ENCODE measurements at places on chromosomes 13 and 19. TPM values are rescaled to one million over a fixed set of nuclear protein-coding genes. Genes with fewer than 3 reads are reported as not detected.

DNA sequence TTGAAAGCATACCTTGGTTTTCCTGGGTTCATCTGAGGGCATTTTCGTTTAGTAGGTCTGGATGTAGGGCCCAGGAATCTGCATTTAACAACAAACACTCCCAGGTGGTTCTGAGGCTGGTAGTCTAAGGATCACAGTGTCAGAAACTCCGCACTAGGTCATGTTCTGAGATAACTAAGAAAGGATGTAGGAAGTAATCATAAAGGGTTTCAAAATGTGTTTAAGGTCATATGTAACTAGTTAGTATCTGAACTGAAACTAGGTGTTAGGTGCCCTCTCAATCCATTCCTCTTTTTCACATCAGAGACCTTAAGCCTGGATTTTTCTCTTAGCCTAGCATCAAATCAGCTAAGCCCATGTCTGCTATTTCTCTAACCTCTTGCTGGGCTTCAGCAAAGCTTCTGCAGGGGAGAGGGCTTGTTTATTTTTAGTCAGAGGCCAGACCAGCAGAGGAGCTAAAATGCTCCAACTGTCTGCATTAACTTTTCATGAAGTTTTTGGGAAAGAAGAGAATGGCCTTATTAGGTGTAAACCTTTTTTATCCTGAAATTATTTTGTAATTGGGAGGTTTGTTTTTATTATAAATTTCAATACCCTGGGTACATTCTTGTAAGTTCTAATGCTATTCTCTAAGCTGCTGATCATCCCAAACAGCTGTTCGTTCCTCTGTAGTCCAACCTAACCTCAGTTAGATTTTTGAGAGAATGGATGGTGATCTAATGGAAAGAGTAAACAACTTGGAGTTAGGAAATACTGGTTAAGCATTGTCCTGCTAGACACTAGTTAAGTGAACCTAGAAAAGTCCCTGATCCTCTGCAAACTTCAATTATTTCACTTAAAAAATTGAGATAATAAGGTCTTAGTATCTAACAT is 262.8 kb upstream of the RFC3 start:
- ATAC-seq, result peak; percentile 88

DNA sequence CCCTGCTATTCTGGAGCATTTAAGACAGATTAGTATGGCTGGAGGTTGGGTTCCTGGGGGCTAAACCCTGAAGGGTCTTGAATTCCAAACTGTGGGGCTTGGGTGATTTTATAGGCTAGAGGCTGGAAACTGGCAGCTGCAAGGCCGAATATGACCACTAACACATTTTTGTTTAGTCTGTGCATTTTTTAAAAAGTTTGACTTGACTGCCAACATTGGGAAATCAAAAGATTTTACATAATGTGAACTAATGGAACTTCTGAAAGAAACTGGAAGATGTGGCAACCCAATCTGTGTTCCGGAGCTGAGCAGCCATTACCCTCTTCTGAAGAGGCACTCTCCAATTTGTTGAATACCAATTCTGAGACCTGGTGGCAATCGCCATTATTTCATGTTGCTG is 5.1 kb downstream of the ZNF784 start:
- no peak for ATAC-seq

DNA sequence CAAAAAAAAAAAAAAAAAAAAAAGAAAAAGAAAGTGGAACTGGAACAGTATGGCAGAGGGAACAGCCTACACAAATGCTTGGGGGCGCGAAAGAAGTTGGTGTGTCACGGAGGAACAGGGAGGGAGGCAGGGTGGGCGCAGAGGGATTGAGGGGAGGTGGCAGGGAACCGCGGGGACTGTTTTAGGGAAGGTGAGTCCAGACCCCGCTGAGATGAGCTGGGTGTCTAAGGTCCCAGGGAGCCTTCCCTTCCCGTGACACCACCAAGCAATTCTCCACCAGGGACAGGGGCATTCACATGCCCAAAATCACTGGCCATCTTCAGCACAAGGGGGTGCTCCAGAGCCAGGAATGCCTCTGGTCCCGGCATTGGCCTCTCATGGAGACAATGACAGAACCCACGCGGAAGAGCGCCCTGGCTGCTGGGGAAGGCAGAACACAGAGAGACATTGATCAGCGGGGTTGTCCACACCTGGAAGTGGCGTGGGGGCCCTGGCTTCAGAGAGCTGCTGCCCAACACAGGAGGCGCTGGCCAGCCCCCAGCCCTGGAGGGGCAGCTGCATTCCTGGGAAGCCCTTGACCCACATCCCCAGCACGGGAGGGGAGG is 6.9 kb downstream of the PEAK3 start:
- ATAC-seq, result no peak

DNA sequence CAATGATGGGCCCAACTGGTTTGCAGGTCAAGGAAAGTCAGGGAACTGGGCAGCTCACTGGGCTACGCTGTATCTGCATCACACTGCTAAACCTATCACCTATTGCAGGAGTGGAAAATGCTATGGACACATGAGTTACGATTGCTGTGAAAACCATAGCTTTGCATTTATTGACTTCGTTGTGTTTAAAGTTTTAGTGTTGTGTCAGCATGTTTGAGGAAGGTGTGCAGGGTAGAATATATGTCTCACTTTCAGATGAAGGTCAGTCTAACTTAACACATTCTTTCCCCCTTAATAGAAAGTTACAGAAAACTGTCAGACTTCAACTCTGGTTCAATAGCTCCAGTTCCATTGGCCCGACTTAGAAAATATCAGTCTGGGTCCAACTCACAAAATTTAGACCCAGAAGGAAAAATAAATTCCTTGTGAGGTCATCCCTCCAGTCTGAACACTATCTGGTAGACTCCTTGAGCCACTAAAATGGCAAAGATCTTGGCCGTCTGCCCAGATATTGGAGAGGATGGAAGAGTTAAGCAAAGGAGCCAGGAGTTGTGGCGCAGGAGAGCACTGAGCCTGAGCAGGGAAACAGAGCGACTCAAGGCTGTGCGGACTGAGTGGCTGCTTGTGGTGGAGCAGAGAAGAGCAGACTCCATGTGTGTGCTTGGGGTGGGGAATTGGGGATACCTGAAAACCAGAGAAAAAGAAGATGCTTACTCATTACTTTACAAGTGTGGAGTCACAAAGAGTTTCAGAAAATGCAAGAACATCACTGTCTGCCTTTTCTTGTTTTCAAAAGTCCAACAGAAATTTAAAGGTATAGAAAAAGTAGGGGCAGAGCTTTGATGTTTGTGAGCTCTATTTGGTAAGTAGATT is 518.5 kb downstream of the FGF9 start:
- no peak for ATAC-seq

- ATAC-seq, result no peak
These were observed 31.2 kb upstream of the KLF2 start for GRCh38 chr19:16293118-16294091.

DNA sequence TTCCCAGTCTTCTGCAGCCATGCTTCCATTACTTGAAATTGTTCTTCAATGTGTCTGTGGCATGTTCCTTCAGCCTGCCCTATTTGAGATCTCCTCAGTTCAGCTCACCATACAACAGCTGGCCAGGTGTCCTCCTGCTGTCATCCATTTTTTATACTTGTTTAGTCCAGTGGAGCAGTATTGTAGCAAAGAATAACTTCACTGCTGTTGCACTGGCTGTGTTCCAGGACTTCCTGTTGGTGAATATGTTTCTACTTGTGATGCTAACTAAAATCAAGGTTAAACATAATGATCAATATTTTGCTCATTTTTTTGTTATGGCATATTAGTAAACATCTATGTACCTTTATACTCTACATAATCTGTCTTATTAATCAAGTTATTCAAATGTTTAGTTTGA is 1394.1 kb downstream of the PCDH9 start:
- no peak for ATAC-seq

GRCh38 chr19:7874076-7874896 is at the start of gene PRR36:
Gene PRR36 (minus strand): TSS chr19:7874390. CDS start chr19:7873689, 701 bp downstream.
- ATAC-seq, result no peak

DNA sequence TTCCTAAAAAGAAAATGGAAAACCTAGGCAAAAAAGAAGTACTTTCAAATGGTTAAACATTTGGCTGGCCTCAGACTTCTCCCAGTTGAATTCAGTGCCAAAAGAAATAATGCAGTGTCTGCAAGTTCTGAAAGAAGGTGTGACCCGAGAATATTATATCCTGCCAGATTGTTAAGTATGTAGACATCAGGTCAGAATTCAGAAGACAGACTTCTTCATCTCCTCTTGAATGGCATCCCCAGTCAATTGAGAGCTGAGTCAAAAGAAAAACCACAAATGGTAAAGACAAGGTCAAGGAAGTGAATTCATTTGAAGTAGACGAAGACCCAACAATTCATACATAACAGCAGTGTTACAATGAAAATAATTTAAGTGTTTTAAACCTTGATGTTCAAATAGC is 194.5 kb downstream of the NBEA start:
- no peak for ATAC-seq

GRCh38 chr13:33249066-33249465 is 36.5 kb downstream of the STARD13 start:
- no peak for ATAC-seq

DNA sequence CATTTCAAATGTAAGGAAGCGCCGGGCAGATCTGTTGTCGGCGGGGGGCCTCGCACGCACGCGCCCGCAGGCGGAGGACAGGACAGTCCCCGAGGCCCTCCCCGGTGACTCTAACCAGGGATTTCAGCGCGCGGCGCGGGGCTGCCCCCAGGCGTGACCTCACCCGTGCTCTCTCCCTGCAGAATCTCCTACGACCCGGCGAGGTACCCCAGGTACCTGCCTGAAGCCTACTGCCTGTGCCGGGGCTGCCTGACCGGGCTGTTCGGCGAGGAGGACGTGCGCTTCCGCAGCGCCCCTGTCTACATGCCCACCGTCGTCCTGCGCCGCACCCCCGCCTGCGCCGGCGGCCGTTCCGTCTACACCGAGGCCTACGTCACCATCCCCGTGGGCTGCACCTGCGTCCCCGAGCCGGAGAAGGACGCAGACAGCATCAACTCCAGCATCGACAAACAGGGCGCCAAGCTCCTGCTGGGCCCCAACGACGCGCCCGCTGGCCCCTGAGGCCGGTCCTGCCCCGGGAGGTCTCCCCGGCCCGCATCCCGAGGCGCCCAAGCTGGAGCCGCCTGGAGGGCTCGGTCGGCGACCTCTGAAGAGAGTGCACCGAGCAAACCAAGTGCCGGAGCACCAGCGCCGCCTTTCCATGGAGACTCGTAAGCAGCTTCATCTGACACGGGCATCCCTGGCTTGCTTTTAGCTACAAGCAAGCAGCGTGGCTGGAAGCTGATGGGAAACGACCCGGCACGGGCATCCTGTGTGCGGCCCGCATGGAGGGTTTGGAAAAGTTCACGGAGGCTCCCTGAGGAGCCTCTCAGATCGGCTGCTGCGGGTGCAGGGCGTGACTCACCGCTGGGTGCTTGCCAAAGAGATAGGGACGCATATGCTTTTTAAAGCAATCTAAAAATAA is 18.2 kb downstream of the IL17D start:
- ATAC-seq, result peak; percentile 42

DNA sequence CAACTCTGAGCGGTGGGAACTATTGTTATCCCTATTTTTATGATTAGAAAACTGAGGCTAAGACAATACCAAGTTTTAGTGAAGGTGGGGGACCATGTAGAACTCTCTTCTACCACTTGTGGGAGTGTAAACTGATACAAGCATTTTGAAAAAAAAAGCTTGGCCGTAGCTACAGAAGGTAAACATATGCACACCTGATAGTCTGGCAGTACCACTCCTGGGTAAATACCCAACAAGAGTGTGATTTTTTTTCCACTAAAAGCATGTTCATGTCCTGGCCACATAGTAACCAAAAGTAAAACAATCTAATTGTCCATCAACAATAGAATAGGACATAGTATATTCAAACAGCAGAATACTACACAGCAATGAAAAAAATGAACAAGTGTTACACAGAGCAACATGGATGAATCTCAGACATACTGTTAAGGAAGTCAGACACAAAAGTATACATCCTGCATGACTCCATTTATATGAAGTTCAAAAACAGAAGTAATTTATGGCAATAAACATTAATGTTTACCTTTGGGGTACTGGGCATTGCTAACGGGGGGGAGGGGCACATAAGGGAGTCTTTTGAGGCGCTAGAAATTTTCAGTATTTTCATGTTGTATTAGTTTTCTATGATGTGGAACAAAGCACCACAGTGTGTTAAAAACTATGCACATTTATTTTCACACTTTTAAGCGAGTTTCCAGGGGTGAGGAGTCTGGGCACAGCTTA is 6.4 kb upstream of the SPATA13 start:
- no peak for ATAC-seq

GRCh38 chr19:47389150-47389556 is 30.2 kb downstream of the MEIS3 start:
- ATAC-seq, result no peak

DNA sequence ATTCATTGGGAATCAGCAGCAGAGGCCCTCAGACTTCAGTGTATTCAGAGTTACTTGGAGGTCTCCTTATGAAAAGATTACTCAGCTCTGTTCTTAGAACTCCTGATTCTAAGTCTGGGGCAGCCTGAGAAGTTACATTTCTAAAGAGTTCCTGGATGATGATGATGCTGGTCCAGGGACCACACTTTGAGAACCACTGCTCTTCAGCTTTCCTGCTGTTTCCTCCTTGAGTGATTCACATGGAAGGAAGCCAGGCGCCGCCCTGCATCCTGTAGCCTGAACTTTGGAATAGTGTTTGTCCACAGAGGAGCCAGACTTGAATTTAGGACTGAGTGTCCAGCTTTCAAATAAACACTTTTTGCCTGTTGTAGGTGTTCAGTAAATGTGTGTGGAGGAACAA is 2.9 kb downstream of the CEBPG start:
- ATAC-seq, result no peak

DNA sequence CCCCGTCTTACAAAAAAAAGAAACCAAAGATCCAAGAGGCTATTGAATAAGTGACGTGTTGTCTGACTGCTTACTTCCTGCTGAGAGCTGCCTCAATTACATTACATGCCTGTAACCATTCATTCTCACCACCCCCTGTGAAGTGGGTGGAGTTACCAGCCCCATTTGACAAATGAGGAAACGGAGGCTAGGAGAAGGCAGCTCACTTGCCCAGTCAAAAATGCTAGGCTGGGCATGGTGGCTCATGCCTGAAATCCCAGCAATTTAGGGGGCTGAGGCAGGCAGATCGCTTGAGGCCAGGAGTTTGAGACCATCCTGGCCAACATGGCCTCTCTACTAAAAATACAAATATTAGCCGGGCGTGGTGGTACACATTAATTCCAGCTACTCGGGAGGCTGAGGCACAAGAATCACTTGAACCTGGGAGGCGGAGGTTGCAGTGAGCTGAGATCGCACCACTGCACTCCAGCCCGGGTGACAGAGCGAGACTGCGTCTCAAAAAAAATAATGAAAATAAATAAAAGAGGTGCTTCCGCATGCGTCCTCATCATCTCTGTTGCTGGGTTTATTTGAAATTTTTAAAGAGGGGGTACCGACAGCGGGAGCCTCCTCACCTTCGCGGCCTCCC is 499 bp downstream of the LSM7 start:
- peak; percentile 83 for ATAC-seq

GRCh38 chr19:46732172-46732938 is 13.5 kb upstream of the FKRP start:
- peak; percentile 51 for ATAC-seq

HOMER3 gene
- total RNA-seq, result 0.63 TPM

CACNG8 gene
- total RNA-seq, result 0.05 TPM

ZNF729 gene
- not detected for total RNA-seq

LILRB2 gene
- total RNA-seq, result not detected

DHDH gene
- 3.8 TPM for total RNA-seq

ZNF578 gene
- total RNA-seq, result 0.85 TPM

ADGRE2 gene
- total RNA-seq, result 1.1 TPM

Measured in activated T-helper 17 cell treated with anti-CD3 and anti-CD28 coated beads, Interleukin-2, amount 50 U/mL, for 72 hours (primary cell).